Stimulated activated CD4-positive, alpha-beta T cell treated with anti-CD3 and anti-CD28 coated beads, Interleukin-15, amount 100 ng/mL, for 48 hours (primary cell): ENCODE measurements at places on chromosomes 11 and 22.

- DNase-seq: no peak
Measured at GRCh38 chr11:9099617-9100016, 8.2 kb upstream of the SCUBE2 start.

- no peak for DNase-seq
Measured at GRCh38 chr22:20653012-20653794, 120.7 kb upstream of the SERPIND1 start.

DNA sequence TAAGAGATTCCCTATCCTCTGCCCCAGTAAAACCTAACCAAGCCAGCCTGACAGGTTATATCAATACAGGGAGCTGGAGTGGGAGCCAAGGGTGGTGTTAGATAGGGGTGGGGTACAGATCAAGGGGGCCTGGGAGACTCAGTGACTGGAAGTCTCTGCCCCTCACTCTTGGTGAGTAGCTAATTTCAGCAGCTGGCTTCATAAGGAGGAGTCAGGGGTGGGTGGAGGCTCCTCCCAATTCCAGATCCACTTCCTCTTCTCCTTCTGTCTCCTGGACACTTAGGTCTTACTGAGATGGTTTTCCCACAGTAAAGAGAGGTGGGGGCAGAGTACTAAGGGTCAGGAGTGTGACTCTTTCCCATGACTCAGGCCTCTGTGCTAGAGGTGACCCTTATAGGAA lies 1.1 kb upstream of the VSIG2 start:
- no peak for DNase-seq

DNA sequence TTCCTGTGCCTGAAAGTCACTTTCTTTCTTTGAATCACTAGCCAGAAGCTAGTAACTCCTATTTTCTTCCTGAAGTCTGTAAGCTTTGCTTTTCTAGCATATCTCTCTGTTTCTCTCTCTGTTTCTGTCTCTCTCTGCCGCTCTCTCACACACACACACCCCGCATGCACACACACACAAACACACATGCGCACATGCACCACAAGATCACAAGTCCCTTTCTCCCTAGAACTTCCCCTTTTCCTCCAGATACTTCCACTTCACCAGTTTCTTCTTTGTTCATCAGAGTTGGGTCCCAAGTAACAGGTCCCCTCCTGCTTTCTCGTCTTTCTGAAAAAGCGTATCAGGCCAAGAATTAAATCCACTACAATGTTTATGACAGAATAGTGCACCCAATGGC lies 148.5 kb upstream of the HSD17B12 start:
- DNase-seq: no peak

DNA sequence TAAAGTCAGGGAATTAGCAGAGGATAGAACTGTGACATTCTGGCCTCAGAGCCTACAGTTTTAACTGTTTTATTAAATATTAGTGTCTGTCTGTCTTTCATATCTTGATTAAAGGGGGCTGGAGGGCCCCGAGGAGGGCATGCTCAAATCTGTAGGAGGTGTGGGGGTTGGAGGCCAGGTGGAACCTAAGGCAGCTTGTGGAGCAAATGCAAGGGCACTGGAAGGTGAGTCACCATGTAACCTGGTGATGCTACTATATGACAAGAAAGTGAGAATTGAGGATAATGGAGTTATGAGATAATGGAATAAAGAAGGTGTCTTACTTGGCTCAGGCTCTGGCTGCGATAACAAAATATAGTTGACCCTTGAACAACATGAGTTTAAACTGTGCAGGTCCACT lies 27.3 kb upstream of the TMEM86A start:
- peak; percentile 10 for DNase-seq

DNA sequence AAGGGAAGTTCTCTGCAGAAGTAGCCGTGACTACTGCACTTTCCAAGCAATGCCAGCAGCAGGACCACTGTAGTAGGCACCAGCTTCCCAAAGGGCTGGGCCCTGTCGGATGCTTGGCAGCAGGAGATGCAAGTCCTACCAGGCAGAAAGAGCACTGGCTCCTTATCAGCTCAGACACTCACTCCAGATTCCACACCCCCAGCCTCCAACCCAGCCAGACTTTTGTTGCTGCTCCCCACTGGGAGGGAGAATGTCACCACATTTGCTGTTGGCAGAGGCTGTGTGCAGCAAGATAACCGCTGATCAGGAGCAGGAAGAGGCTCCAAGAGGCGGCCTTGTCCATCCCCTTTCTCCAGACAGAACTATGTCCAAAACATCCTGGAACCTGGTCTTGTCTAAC lies 118.7 kb downstream of the C11orf58 start:
- no peak for DNase-seq

DNA sequence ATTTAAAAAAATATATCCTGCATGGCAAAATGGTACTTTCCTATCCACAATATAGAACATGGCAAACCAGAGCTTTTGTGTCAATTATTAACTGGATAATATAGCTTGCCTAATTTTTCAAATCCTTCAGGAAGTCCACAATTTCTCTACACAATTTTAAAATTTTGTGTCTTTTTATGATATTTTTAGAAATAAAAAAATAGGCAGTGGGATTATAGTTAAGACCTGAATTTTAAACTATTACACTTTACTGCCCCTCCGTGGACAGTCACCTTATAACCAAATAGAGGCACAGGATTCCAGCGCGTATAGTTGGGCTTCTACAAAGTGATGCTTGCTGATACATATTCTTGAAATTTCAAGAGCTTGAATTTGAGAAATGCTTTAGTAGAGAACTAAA lies 2.1 kb upstream of the DMC1 start:
- no peak for DNase-seq

- no peak for DNase-seq
Measured at GRCh38 chr22:42676059-42676607, 26.9 kb upstream of the CYB5R3 start.

DNA sequence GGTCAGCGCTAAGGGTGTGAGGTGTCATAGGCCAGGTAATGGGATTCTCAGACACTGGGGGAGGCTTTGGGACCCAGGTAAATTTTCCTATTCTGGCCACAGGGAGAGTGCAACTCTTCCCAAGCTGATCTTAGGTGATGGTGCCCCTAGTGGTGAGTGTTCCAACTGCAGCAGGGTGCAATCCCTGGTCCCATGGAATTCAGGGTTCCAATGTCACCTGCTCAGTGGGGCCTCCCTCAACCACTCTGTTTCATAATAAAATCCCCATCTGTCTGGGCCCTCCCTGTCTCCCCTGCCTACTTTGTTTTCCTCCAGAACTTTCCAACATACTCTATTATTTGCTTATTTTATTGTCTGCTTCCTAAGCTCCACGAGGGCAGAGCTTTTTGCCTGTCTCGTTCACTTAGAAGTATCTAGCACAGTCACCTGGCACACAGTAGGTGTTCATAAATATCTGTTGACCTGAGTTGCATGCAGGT lies 2.9 kb upstream of the SGSM1 start:
- DNase-seq: no peak

- DNase-seq: no peak
Measured at GRCh38 chr11:11163236-11163635, 189.8 kb downstream of the CSNK2A3 start.

DNA sequence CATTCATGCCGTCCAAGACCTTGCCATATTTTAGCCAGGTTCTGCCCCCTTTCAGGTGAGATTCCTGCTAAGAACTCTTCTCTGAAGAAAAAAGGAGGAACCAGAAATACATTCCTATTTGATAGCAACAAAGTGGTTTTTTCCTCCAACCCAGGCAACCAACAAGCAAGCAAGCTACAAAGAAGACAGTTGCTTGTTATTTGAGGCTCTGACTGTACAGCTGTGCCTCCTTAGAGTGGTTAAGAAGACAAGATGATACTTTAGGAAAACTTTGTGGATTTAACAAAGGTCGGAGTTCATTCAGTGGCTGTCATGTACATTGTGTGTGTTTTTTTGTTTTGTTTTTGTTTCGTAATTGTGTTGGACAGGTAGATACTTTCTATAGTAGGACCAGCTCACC lies 21.7 kb downstream of the TEAD1 start:
- DNase-seq: no peak

DNA sequence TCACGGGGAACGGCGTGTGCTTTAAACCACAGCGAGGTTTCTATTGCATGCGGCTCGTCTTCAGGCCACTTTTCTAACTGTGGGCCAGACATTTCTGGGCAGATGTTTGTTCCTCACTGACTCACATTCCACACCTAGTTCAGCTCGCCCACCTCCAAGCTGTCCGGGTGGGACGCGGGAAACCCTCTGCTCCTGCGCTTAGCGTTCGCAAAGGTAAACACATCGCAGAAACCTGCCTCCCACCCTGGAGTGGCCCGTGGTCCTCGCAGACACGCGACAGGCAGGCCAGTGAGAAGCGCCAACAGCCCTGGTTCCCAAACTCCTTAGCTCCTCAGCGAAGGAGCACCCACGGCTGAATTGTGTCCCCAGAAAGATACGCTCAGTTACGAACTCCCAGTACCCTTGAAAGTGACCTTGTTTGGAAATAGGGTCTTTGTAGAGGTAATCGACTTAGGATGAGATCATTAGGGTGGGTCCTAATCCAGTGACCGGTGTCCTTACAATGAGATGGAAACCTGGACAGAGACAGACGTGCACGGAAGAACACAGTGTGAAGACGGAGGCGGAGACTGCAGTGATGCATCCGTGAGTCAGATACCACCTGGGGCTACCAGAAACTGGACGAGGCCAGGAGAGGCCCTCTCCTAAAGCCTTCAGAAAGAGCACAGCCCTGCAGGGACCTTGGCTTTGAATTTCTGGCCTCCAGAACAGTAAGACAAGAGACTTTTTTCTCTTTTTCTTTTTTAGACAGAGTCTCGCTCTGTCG lies 82.7 kb downstream of the CELSR1 start:
- DNase-seq: no peak

DNA sequence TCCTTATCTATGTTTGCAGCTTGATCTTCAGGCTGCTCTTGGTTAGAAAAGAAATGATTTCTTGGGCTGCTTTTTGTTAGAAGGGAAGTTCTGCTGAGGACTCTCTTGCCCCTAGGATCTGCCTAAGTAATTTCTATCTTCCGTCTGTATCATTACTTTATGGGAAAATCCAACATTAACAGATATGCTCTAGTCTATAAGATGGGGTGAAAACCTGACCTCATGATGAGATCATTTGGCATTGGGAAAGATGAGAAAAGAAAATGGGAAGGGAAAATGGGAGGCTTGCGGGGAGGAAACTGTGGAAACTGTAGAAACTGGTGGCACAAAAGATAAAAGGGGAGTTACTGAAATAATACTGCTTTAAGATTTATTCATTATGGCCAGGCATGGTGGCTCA lies 63.6 kb downstream of the FDX1 start:
- DNase-seq: no peak

GRCh38 chr11:133896642-133897330 lies 51.5 kb upstream of the SPATA19 start:
- no peak for DNase-seq

GRCh38 chr22:47402876-47403525 lies 640.6 kb downstream of the TBC1D22A start:
- no peak for DNase-seq

GRCh38 chr11:129605815-129606214 lies 209.8 kb upstream of the TMEM45B start:
- no peak for DNase-seq

- DNase-seq: no peak
Measured at GRCh38 chr22:39220890-39221850, 23.6 kb downstream of the PDGFB start.

DNA sequence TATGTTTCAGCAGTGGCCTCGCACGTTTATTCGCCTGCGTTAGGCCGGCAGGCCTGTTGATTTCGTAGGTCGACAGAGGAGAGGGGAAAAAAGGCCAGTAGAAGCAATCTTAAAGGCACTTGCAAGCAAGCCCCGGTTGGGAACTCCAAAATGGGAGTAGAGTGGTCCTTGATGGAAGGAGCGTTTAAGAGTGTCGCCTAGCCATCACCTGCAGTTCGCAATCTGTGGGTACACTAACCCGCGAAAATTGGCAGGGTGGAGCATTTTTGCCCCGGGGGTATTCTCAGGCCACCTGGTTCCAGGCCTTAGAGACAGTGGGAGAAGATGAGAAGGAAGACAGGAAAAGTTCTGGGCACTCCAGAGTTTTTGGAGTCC lies 1.1 kb downstream of the EWSR1 start:
- DNase-seq: no peak

DNA sequence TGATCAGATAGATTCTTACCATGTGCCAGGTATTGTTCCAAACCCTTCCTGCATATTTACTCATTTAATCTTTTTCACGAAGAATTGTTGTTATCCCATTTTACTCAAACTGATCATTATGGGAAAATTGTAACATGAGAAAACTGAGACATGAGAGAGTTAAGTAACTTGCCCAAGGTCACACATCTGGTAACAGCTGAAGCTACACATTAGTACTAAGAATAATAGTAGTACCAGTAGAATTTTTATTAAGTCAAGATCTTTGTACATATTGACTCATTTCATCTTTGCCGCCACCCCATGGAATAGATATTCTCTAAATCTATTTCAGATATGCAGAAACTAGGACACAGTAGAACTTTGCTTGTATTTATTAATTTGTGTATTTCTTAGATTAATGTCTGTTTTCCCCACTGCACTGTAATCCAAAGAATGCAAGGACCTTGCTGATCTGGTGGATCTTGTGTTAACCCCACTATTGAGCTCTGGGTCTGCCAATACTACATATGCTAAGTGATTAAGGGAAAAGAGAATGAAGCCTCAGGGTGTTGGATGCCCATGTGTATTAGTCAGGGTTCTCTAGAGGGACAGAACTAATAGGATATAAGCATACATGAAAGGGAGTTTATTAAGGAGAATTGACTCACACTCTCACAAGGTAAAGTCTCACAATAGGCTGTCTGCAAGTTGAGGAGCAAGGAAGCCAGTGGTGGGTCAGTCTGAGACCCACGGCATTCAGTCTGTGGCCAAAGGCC lies 72.8 kb downstream of the PARVA start:
- DNase-seq: no peak

GRCh38 chr11:14330881-14331280 lies 28.1 kb downstream of the RRAS2 start:
- no peak for DNase-seq

DNA sequence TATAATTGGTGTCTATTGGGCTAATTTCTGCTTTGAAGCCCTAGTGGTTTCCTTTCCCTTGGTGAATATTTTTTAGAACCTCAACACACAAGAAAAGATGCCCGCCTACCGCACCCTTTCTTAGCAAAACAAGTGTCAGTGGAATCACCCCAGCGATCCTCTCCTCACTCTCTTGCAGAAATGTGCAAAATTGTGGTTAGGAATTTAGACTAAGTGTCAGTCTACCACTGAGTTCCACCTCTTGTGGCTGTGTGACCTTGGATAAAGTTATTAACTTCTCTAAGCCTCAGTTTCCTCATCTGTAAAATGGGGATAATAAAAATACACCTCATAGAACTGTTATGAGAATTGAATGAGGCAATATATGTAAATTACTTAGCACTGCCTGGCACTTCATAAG lies 5.3 kb upstream of the JAML start:
- no peak for DNase-seq

DNA sequence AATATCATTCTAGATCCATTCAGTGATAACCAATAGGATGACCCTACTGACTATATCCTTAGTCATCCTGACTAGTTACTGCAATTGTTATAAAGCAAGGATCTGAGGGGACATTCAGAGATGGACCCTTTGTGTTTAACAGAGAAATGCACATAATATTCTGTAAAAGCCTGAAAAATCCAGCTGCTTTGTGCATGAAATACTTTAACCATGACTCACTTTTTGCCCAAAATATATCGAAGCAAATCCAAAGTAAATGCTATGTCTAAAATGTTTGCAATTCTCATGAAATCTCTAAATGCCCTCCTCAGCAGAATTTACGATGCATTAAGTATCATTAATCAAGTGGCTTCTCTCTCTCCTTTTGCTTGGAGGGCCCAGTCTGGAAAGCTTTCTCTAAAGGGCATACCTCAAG lies 178.8 kb upstream of the MTMR2 start:
- DNase-seq: no peak
